ENCODE measurements at places on chromosomes 3 and 15. TPM values are rescaled to one million over a fixed set of nuclear protein-coding genes. Genes with fewer than 3 reads are reported as not detected.

GRCh38 chr3:129204473-129204872, 20.8 kb upstream of the CNBP start:
- H3K36me3 ChIP-seq: no peaks in the 10 kb centered on the region
- H3K27ac ChIP-seq: no peak overlapping the region
- H3K4me1 ChIP-seq: no peaks in the 10 kb centered on the region
- DNase-seq: no peak
- H3K4me3 ChIP-seq: no peak overlapping the region

DNA sequence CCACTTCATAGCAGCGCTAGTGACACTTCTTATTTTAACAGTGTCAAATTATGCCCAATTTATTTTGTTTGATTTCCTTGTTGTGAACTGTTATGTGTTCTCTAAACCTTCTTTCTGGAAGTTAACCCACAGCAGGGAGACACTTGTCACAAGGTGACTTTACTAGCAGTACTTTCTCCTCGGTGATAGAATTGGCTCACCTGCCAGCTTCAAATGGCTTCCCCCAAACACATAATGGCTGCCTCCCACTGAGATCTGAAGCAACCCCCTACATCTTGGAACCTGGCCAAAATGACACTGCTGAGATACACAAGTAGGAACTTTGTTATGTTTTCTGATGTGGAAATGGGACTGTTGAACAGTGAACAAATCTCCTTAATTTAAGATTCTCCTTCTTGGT, 238.8 kb upstream of the DPH6 start:
- no peak for DNase-seq
- no peaks in the 10 kb centered on the region for H3K36me3 ChIP-seq
- no peak overlapping the region for H3K4me3 ChIP-seq
- H3K27ac ChIP-seq: no peak overlapping the region

The BRK1 gene
- 120 TPM for total RNA-seq

The SPINT1 gene
- total RNA-seq: 93.7 TPM

DNA sequence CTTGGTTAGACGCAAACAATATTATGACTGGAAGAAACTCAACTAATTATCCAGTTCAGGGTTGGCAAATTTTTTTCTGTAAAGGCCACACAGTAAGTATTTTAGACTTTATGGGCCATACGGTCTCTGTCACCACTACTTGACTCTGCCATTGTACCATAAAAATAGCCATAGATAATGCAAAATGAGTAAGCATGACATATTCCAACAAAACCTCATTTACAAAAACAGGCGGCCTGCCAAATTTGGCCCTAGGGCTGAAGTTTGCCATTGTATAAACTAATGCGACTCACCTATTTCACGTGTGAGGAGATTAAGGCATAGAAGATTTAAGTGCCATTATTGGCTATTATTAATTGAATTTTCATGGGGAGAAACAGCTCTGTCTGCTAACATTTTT, 116.8 kb upstream of the CNTN6 start:
- DNase-seq: no peak
- no peaks in the 10 kb centered on the region for H3K27me3 ChIP-seq
- H3K36me3 ChIP-seq: no peaks in the 10 kb centered on the region
- no peaks in the 10 kb centered on the region for H3K4me1 ChIP-seq

GRCh38 chr3:87626546-87626945, 350.2 kb upstream of the POU1F1 start:
- H3K27ac ChIP-seq: no peak overlapping the region
- no peaks in the 10 kb centered on the region for H3K4me1 ChIP-seq
- no peak overlapping the region for H3K4me3 ChIP-seq
- H3K27me3 ChIP-seq: no peaks in the 10 kb centered on the region

- no peak overlapping the region for H3K4me3 ChIP-seq
- no peaks in the 10 kb centered on the region for H3K27me3 ChIP-seq
- H3K4me1 ChIP-seq: no peaks in the 10 kb centered on the region
- no peak for DNase-seq
- H3K27ac ChIP-seq: no peak overlapping the region
- no peaks in the 10 kb centered on the region for H3K36me3 ChIP-seq
These were observed 308.2 kb downstream of the CTNNB1 start for GRCh38 chr3:41507336-41508062.

The SAMMSON gene
- total RNA-seq: not detected

GRCh38 chr15:85742186-85742821, 52.4 kb downstream of the KLHL25 start:
- no peaks in the 10 kb centered on the region for H3K4me1 ChIP-seq
- no peak overlapping the region for H3K27ac ChIP-seq
- H3K36me3 ChIP-seq: peaks cover 79% of the 10 kb centered on the region
- H3K27me3 ChIP-seq: no peaks in the 10 kb centered on the region
- no peak for DNase-seq

The TP53BP1 gene
- total RNA-seq: 36.2 TPM

The CLDN11 gene
- 8.7 TPM for total RNA-seq

The TMIE gene
- 0.26 TPM for total RNA-seq
